ENCODE measurements at places on chromosomes 2 and 18.

DNA sequence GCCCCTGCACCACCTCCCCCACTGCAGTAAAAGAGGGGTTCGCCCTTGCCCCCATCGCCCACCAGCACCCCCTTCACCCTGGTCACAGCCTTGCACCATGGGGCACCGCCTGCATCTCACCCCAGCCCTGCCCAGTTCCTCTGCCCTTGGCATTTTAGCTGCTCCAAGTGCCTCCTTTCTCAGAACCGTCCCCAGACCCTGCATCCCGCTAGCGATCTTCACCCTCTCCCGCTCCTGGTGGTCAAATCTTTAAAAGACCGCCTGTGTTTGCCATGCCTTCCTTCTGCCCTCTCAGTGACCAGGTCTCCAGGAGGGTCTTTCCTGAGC lies 114.7 kb upstream of the OTOS start:
- no peak for DNase-seq

DNA sequence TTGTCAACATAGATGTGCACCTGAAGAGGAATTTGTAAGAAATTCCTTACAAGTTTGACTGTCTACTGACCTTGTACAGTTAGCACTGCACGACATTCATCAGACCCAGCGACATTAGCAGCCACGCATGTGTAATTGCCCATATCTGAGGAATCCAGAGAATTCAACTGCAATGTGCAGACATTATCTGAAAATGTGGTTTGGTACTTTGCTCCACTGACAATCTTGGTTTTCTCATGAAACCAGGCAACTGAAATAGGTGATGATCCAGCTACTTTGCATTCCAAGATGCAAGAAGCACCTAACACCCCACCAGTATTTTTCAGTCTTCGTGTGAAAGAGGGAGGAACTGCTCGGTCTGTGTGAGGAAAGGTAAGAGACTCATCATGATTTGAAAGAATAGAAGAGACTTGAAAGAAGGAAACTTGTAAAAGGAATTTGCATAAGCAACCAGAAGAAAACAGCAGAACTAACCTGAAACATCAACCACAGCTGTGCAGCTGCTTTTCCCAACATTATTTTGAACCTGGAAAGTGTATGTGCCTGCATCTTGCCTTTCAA lies 83.4 kb downstream of the TTN start:
- no peak for DNase-seq

DNA sequence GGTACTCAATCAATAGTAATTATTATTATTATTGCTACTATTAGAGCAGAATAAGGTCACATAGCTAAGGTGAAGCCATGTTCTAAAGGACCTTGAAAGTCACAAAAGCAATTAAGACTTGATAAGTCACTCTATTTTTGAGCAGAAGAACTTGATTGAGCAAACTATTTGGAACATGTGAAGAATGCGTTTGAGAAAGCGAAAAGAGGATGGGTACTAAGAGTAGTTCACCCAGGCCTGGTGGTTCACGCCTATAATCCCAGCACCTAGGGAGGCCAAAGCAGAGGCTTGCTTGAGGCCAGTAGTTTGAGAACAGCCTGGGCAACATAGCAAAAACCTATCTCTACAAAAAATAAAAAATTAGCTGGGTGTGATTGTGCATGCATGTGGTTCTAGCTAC lies 7.2 kb upstream of the RTN4 start:
- DNase-seq = no peak

GRCh38 chr18:28357766-28358401 lies 181.0 kb upstream of the CDH2 start:
- no peak for DNase-seq

DNA sequence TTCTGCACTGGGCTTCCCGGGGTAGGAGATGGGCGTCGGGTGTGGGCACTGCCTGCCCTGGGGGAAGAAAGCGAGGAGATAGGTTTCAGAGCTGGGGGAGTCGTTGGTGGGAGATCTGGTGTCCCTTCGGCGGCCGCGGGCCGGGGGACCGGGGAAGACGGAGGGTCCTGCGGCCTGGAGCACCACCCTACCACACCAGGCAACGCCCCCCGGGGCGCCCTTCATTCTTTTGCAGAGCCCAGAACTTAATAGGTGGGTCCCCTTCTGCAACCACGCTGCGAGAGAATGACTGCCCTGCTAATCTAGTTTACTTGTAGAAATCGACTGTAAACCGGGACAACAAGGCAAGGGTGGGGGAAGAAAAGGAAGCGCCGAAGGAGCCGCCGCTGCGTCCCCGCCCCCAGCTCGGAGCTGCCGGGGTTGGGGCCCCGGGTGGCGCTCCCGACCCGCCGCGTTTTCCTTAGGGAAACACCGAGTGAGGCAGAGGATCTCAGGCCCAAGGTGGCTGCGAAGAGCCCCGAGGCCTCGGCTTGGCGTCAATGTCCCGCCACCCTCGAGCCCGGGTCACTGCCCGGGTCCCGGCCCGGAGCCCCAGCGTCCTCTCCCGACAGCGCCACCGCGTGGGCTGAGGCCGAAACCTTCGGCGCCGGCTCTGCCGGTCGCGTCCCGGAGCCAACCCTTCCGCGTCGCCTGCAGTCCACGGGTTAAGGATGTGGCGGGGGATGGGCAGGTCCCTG lies 5.4 kb upstream of the SATB2 start:
- no peak for DNase-seq

- peak; percentile 29 for DNase-seq
Measured at GRCh38 chr2:19072161-19072560, 286.3 kb downstream of the OSR1 start.

DNA sequence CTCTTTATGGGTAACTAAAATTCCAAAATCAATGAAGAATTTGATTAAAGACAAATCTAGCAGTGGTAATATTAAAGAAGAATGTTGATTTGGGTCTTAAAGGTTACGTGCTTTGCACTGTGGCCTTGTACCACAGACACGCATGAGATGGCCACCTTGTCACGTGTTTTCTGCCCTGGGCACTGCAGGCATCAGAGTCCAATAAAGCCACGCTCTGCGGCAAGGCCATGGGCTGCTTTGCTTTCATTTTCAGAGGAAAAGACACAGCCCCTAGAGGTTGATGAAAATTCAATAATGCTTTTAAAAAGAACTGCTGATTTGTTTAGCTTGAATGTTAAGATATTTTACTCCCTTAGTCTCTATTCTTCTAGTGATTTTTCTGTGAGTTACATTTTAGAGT lies 30.4 kb downstream of the AOX1 start:
- DNase-seq = no peak

DNA sequence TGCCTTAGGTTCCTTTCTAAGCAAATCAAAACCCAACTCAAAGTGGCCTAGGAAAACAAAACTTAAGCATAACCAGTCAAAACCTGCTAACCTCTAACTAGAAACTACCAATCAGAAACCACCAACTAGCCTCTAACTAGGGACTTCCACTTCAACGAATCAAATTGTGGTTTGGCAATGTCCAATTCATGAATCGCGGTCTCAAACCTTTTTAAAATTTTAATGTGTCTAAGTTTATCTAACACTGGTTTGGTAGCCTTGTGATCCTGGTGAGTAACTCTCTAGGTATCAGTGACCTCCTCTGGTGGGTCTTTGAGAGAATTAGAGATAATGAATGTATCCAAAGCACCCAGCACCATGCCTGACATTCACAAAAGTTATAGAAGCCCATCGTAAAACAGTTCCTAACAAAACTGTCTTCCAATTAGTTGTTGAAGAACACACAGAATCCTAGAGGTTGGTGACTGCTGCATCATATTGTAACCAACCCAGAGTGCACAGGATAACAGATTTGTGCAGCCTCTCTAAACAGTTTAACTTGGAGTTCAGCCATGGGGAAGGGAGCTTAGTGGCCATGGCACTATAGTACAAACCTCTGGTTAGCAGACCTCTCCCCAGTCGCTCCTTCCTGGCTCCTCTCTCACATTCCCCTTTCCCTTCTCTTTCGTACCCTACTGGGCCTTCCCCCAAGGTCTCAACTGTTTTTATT lies 45.2 kb upstream of the B3GNT2 start:
- DNase-seq = no peak

DNA sequence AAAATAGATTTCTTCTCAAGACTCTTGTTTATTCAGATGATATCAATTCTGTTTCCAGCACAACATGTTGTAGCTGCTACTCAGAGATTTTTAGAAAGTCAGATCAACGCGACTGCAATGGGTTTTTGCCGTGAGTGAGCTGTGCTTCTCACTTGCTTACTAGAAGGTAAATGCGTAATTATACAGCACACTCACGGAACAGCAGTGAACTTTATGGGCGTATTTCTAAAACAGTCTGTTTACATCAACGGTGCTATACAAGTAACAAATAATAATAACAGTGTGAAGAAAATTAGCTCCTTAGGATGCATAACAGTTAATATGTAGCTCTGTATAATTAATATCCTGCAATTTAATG lies 533.6 kb downstream of the RNF144A start:
- no peak for DNase-seq

DNA sequence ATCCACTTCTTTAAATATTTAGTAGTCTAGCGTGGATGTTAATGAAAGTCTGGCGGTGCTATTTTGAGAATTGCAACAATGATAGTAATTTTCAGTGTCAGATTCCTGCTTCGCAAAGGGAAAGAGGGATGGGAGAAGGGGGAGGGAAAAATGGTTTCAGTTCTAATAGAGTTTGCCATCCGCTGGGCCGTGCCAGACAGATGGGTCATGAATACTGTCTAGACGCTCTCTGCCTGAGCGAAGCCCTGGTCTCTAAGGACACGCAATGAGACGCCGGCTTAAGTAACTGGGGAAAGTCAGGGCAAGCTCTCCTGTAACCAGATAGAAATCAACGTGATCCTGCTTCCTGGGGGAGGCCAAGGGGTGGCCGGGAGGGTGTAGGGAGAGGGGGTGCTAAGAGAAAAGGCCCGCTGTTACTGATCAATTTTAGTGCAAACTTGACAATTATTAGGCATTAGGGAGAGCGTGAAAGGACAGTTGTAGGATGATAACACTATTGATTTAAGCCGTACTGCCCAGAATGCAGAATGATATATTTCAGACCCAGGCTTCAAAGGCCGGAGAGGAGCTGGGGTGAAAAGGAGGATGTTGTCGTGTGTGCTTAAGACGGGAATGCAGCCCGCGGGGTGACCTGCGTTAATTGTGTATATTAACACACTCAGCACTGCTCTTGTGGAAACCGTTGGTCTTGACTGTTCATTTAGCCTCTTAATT lies 229.2 kb downstream of the LDLRAD4 start:
- no peak for DNase-seq

- no peak for DNase-seq
Measured at GRCh38 chr2:172615727-172616261, 59.9 kb downstream of the PDK1 start.

DNA sequence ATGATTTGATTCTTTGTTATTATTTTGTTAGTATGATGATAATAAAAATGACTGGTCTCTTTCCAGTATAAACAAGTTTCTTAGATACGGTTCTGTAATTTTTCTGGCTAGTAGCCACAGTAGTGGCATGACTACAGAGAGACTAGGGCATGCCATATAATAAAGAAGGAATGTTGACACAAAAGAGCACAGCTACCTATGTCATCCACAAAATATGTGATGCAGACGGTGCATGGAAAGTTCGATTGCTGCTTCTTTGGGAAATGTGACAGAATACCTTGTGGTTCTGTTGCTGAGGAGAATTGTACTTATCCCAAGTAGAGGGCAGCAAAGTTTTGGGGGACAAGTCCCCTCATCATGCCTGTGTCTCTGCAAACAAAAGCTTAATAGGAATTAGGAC lies 26.1 kb upstream of the SETBP1 start:
- no peak for DNase-seq

DNA sequence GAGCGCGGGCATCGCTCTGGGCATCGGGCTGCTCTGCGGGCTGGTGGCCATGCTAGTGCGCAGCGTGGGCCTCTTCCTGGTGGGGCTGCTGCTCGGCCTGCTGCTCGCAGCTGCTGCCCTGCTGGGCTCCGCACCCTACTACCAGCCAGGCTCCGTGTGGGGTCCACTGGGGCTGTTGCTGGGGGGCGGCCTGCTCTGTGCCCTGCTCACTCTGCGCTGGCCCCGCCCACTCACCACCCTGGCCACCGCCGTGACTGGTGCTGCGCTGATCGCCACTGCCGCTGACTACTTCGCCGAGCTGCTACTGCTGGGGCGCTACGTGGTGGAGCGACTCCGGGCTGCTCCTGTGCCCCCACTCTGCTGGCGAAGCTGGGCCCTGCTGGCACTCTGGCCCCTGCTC lies 3.8 kb downstream of the TMEM198 start:
- no peak for DNase-seq

- no peak for DNase-seq
Measured at GRCh38 chr2:86039178-86039962, 66.3 kb downstream of the POLR1A start.

GRCh38 chr18:14997357-14997756 lies 249.4 kb downstream of the ANKRD30B start:
- DNase-seq = no peak

GRCh38 chr2:32701806-32702205 lies 74.0 kb downstream of the TTC27 start:
- no peak for DNase-seq

GRCh38 chr2:172252154-172252553 lies 149.5 kb upstream of the DLX2 start:
- DNase-seq = no peak

DNA sequence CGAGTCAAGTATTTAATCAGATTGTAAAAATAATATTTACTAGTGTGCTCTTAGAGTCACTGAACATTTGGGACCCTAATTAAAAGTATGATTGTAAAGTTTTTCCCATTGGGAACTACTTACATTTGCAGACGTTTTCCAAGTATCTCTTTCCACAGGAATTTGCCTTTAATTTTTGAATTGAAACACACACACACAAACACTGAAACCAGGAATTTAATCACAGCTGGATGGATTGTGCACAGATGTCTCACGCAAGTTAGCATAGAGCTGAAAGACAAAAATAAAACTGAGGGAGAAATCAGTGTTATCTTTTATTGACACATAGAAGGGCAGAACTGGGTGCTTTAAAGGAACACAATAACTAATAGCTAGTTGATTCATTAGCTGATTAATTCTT lies 230.7 kb downstream of the RND3 start:
- no peak for DNase-seq

- no peak for DNase-seq
Measured at GRCh38 chr2:39313575-39313974, 69.8 kb upstream of the CDKL4 start.

- DNase-seq = no peak
Measured at GRCh38 chr2:201882353-201883090, 76.2 kb downstream of the CDK15 start.

DNA sequence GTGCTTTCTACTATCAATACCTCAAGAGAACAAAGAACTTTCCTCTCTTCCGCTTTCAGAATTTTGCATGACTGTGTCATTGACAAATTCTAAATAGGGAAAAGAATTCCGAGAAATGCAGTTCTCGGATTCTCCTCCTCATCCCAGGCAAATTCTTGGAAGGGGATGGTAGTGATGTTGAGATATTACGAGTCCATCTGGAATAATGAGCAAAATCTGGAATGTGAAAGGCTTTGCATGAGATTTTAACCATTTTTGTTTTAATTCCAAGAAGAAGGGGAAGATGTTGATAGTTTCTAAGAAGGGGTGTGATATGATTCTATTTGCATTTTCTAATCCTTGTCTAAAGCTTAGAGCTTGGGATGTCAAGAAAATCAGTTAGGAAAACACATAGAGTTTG lies 127.1 kb upstream of the DOCK10 start:
- no peak for DNase-seq

DNA sequence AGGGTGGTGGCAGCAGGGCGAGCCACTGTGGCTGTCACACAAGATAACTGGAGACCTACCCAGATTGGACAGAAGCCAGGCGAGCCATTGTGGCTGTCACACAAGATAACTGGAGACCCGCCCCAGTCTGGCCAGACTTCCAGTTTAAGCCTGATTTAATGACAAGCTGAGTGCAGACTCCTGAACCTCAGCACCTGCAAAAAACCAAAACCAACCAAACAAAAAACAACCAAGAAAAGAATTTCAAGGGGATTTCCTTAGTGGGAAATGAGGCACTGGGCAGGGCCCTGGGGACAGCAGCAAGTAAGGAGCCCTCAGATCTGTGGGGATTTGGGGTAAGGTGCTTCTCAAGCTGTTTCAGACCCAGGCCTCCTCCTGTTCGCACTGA lies 95.2 kb upstream of the BOD1L2 start:
- peak; percentile 69 for DNase-seq
